Effector memory CD4-positive, alpha-beta T cell (primary cell): ENCODE measurements at places on chromosomes 7 and 10.

DNA sequence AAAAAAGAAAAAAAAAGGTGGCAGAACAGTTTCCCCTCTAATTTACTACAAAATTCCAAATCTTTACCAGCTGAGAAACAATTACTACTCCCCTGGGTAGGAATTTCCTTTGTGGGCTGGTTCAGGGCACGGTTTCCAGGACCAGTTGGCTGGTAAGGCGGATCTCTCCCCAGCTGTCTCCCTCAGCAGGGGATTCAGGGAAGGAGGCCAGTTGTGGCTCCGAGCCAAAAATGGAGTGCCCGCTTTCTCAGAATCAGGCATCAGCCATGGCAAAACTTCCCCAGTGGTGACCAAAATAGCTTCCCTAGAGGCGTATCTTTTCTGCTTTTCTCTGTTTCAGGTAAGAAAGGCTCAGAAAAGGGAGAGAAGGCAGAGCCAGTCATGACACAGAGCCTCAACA lies 91.2 kb downstream of the ZNF22 start:
- DNase-seq: no peak

DNA sequence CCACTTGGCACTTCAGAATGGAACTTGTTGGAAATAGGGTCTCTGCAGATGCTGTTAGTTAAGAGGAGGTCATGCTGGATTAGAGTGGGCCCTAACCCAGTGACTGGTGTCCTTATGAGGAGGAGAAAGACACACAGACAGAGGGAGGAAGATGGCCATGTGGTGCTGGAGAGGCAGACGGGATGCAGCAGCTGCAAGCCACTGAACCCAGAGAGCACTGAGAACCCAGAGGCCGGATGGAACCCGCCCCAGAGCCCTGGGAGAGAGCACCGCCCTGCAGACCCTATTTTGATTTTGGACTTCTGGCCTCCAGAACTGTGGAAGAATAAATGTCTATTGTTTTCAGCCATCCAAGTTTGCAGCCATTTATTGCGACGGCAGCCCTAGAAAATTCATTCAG lies 58.0 kb upstream of the EBF3 start:
- DNase-seq: no peak

- DNase-seq: no peak
Measured at GRCh38 chr10:27890971-27891370, 107.9 kb downstream of the ODAD2 start.

DNA sequence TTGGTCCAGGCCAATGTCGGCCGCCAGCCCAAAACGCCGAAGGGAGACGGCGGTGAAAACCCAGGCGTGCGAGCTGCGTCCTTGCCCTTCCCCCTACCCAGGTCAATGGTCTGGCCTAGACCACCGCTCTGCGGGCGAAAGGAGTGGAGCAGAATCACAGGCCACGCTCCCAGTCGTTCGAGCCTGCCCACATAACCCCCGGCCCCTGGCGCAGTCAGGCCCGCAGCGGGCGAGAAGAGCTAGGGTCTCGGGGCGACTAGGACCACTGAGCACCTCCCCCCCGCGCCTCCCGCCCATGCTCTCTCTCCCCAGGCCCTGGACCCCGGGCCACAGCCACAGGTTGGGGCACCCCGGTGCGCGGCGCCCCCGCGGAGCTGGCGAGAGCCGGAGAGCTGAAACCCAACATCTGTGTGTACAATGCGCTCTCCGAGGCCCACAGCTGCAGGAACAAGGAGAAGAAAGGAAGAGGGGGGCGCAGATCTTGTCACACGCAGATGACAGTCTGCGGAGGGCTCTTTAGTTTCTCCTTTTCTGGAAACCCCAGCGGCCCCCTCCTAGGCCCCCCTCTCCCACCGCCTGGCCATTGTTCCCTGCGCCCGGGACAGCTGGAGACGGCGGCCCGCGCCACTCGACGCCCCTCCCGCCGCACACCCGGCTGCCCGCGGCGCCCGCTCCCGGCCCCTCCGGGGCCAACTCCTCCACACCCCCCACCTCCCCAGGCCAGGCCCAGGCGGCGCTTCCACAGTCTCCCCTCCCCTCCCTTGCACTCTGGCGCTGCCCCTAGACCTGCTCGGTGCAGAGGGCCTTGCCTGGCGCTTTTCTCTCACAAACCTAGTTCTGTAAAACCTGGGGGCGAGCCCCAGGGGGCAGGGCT lies 355.0 kb downstream of the DNAJB6 start:
- no peak for DNase-seq

DNA sequence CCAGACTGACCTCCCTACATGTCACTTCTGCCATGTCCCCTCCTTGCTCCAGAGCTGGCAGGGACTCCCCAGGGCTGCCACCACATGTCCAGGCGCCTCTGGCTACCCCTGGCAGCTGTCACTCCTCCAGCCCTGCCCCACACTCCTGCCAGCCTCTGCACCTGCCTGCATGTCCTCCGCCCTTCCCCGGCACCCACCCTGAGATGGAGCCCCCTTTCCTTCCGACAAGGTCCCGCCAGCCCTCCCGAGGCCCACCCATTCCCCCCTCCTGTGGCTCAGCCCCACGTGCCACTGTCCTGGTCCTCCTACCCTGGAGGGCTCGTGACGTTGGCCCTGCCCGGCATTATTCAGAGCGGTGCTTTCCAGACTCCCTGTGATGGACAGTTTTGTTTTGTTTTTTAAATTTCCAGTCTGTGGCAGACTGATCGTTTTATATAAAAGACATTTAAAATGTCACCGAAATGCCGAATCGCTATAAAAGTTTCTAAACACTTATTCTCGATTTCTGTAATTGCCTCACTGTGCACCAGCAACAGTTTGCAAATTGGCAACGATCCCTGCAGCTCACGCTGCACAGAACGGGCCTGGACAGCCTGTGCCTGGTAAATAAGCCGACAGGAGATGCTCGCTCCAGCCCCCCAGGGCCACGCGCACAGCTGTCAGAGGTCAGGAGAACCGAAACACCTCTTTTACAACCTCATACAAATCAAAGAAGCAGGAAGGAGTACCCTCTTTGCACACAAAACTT lies 111.1 kb upstream of the SH2B2 start:
- no peak for DNase-seq

DNA sequence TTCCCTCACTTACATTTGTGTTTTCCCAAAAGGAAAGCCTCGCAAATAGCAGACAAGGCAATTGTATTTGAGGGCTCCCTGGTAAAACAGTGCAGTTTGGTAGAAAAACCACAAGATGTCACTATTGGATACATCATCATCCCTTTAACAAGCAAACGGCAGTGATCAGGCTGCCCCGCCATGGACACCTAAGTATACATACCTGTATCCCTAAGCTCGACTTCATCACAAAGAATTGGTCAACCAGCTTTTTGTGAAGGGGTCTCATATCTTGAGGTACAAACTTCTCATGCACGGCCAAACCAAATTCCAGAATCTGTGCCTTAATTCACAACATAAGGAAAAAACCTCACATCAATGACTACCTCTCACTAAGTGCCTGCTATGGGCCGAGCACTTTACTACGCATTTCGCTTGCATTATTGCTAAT lies 179.5 kb upstream of the IMMP2L start:
- DNase-seq: no peak

DNA sequence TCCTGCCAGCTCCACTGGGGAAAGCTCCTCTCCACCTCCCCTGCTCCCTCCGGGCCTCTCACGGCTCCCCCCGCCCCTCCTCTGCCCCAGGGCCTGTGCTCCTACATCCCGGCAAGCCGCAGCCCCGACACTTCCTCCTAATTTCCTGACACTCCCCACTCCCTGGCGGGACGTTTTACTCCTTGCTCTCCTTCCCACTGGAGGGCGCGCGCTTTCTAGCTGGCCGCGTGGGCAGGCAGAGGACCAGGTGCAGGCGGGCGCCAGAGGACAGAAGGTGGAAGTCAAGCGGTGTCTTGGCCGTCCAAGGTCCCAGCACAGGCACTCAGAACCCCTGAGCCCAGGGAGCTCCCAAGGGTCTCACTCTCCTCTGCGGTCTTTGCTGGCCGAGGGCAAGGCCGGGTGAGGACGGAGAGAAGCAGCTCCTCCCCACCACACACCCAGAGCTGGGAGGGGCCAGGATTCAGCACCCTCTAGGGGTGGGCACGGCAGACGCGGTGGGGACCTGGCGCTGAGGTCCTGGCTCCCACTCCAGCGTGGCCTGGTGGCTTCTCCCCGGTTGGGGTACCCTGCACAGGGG lies 19.1 kb downstream of the ADAM8 start:
- no peak for DNase-seq

DNA sequence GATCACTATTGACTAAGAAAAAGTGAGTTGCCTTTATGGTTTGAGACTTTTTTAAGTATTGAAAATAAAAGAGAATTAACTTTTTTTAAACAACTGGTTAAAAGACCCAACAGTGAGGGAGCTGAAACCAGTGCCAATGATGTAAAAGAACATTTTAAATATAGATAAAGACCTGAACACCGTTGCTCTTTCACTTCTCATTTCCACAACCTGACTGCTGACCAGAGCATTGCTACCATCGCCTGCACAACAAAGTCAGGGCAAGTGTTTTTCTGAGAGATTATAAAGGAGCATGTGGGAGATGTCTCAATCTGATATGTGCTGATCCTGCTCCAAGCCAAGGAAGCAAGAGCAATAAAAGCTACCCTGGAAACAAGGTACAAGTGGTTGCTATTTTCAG lies 34.7 kb downstream of the IMMP2L start:
- DNase-seq: no peak

- DNase-seq: peak; percentile 22
Measured at GRCh38 chr10:5317547-5318107, 47.1 kb upstream of the UCN3 start.

- DNase-seq: no peak
Measured at GRCh38 chr10:59879363-59879913, 26.9 kb downstream of the CCDC6 start.

DNA sequence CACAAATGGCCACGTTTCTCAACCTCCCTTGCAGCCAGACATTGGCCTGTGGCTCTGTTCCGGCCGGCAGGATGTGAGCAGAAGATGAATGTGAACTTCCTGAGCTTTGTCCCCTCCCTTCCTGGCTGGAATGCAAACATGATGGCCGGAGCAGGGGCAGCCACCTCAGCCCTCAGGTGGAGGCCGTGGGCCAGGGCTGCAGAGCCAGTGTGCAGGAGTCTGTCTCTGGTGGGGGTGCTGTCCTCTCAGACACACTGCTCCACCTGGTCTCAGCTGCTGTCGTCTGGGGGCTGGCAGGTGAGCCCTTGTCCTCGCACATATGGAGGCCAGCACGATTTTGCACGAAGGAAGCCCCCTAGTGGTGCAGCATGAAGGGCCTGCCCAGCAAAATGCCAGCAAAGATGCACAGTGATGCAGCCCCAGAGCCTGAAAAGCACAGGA lies 25.3 kb upstream of the PWWP2B start:
- DNase-seq: no peak

DNA sequence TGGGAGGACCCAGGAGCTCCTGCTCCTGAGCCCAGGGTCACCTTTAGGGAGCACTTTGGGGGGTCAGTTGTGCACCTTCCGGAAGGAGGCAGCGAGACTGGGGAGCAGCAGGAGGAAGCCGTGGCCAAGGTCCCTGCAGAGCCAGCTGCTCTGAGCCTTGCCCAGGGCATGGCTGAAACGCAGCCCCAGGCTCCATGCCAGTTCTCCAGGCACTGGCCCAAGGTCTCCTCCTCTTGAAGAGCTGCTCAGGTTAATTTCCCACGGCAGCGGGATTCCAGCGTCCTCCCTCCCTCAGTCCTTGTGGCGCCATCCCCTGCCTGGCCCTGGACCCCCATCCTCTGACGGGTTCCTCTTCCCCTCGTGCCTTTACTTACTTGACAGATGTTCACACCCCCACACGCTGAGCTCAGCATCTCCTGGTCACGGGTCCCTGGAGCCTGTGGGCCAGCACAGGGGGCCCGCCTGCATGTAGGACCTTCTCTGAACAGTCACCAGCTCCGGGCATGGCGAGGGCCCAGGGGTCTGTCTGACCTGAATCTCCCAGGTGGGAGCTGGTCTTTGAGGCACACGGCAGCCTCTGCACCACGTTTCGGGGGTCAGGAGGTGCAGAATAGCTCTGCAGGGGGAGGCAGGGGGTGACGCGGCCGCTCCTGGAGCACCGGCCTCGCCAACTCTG lies 16.7 kb upstream of the CFAP46 start:
- no peak for DNase-seq

GRCh38 chr7:36967387-36967786 lies 243.1 kb upstream of the AOAH start:
- DNase-seq: no peak

DNA sequence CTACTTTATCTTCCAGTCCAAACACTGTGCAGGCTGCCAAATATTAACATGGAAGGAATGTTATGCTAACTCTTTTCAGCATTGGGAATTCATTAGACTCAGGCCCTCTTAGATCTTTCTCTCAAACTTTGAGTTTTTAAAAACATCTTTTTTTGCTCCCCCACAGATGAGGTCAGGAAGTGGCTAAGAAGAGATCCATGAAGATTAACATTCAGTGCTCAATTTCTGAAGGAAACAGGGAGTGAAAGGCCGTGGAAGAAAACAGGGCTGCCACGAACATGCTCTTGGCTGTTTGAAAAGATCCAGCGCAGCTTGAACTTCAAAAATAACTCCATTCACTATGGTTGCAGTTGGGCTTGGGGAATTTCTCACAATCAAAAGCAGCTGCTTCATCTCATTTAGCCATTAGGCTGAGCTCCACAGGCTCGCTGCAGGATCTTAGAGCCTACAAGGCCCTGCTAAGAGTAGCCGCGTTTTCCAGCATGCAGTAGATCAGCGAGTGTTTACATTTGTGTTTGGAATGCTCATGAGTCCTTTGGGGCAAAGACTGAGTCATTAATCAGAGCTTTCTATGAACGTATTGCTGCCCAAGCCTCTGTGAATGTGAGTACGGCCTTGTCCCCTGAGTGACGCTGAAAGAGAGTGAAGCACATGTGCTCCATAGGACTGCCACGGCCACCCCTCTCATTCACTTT lies 41.2 kb upstream of the TNS3 start:
- no peak for DNase-seq

GRCh38 chr10:57430376-57430775 lies 837.3 kb downstream of the IPMK start:
- DNase-seq: no peak

- no peak for DNase-seq
Measured at GRCh38 chr10:51012073-51012472, 62.2 kb upstream of the PRKG1 start.

GRCh38 chr7:137020351-137020750 lies 151.9 kb downstream of the CHRM2 start:
- no peak for DNase-seq

DNA sequence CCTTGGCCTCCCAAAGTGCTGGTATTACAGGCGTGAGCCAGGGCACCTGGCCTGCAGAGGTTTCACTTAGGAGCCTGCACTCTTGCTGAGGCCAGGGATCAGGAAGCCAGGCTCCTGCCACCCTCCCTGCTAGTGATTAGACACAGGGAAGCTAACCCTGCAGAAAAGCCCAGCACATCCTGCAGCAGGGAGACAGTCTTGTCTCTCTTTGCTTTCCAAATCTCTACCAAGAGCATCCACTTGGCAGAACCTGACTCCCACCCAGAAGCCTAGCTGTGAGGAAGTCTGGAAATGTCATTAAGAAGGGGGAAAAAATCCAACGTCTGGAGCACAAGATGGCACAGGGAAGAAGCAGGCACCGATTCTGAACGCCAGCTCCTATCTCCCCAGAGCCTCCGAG lies 8.0 kb upstream of the FAM171A1 start:
- DNase-seq: no peak

DNA sequence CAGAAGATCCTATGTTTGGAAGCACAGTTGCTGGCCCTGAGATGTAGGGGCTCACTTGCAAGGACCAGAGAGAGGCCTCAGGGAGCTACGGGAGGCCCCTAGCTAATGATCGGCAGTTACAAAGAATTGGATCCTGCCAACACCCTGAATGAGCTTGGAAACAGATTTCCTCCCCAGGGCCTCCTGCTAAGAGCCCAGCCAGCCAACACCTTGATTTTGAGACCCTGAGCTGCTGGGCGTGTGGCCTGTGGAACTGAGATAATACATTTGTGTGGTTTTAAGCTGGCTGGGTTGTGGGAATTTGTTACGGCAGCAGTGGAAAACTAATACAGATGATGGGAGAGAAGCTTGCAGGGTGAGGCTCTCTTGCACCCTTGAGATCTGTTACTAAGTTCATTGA lies 3.9 kb downstream of the DOCK1 start:
- no peak for DNase-seq
